ENCODE measurements at places on chromosomes 7 and 10. TPM values are rescaled to one million over a fixed set of nuclear protein-coding genes. Genes with fewer than 3 reads are reported as not detected.

GRCh38 chr10:104680467-104681401 lies 39.6 kb downstream of the SORCS3 start:
- peak; percentile 3 for DNase-seq

GRCh38 chr7:47233996-47234395 lies 347.9 kb downstream of the TNS3 start:
- DNase-seq: no peak

DNA sequence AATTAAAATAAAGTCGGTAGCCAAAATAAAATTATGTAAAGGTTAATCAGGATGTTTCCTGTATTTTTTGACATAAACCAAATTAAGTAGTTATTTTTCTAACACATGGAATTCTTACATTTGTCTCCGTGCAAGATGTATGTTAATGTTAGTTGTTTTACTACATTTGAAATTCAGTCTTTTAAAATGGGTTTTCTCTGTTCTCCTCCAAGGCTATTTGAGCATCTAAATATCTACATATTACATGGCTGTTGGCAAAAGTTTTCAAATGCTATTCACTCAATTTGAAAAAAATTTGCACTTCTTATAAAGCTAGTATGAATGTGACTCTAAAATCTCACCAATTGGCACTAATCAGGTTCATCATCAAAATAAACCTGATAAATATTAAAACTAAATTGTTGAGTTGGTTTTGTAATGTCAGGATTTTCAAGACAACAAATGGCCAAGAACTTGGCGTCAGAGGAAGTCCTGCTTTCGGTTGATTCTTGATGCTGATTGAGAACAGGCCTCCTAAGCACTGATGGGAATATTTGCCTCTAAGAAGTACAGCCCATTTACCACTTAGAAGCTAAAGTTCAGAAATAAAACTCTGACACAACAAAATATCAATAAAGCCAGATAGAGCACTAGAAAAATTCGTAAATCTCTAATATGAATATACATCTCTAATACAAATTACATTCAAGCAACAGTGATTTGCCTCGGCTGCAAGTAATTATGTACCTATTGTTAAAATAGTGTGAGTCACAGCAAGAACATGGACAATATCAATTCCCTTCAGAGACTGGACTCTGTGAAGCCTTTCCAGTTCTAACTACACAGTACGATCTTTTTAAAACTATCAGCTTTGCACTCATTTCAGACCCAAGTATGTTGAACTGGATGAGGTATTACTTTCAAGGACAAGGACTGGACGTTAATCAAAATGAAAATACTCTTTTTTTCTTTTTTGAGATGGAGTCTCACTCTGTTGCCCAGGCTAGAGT lies 733.1 kb upstream of the C7orf33 start:
- no peak for DNase-seq

DNA sequence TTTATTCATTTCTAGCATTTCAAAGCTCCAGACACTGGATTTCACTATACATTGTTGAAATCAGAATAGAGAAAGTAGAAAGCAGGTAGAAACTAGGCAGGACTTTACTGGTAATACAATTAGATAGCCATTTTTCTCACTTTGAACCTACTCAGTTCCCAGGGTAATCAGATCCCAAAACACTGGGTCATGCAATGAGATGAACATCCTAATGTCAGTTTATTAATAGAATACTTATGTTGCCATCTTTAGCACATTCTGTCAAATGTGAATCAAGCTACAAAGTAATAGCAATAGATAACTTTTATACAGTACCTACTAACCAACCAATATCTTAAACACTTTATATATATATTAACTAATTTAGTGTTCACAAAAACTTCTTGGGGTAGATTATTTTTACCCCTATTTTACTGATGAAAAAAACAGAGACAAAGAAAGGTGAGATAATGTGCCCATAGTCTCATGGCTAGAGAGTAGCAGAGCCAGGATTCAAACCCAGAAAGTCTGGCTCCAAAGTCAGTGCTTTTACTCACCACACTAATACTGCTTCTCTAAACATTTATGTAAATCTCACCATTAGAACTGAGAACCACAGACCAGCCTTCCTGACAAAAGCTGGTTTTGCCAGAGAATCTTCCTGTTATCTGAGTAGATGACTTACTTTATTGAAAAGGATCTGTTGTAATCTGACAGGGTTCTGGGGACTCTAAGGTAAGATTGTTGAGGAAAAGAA lies 153.8 kb upstream of the KAT6B start:
- DNase-seq: no peak

- no peak for DNase-seq
These were observed 68.3 kb downstream of the ABRAXAS2 start for GRCh38 chr10:124869941-124870340.

- DNase-seq: no peak
These were observed 176.4 kb downstream of the THSD7A start for GRCh38 chr7:11655642-11656041.

- DNase-seq: no peak
These were observed 84.1 kb downstream of the SNX10 start for GRCh38 chr7:26375726-26376174.

DNA sequence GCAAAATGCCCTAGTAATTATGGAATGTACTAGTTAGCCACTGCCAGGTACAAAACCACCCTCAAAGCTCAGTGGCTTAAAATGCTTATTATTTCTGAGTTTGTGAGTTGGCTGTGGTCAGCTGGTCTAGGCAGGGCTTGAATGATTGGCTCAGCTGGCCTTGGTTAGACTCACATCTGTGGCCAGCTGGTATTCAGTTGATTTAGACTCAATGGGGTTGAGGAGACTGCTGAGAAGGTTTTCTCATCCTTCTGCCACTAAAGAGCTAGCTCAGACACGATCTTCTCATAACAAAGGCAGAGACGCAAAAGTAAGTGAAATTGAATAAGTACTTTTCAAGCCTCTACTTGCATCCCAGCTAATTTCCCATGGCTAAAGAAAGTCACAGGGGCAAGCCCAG lies 57.1 kb upstream of the CYP2C18 start:
- DNase-seq: peak; percentile 2

DNA sequence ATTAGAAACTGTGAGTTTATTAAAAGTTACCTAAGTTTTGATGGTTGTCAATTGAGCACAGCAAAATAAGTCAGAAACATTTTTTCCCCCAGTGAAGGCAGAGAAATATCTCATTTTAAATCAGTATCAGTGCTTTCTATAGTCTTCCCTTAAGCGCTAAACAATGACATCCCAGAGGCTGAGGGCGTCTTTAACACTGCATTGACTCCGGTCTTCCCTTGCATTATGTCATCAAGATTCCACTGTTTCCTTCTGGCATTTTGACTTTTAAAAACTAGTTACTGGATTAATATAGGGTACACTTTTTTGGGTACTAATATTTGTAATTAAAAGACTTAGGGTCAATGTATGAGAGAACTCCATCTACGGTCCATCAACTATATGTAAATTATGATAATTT lies 3.9 kb downstream of the GLUD1 start:
- no peak for DNase-seq

DNA sequence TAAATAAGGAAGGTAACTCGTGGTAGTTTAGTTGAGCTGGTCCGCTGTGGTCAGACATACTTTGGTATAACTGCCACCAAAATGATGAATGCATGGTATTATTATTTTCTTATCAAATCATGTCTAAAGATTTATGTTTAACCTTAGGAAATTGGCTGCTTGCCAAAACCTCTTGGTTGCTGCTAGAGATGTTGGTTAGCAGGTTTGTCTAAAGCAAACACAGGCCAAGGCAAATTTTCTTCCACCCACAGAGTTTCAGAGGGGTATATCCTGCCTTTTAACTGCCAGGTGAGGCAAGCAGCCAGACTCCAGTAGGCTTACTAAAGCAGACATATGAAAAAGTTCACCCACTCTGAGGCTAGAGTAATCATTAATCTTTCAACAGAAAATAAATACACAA lies 101.4 kb downstream of the SEMA3E start:
- peak; percentile 46 for DNase-seq

The DYNC1I1 gene
- 0.17 TPM for total RNA-seq

The MARVELD1 gene
- total RNA-seq: 12.1 TPM

The VENTX gene
- not detected for total RNA-seq

The PON1 gene
- not detected for total RNA-seq

The SPDYE1 gene
- total RNA-seq: under 0.01 TPM

The LRRC17 gene
- total RNA-seq: 12.6 TPM

The HABP2 gene
- total RNA-seq: not detected

The CAV2 gene
- total RNA-seq: 60.1 TPM

The NPVF gene
- not detected for total RNA-seq

The GSTK1 gene
- total RNA-seq: 110 TPM
